Dermis microvascular lymphatic vessel endothelial cell (primary cell): ENCODE measurements at places on chromosomes 2 and 18. TPM values are rescaled to one million over a fixed set of nuclear protein-coding genes. Genes with fewer than 3 reads are reported as not detected.

The FBLN7 gene
- total RNA-seq, result 1.5 and 6.6 TPM in 2 replicates

The SLC30A3 gene
- 6.3 and 15.0 TPM in 2 replicates for total RNA-seq

The SERPINB4 gene
- total RNA-seq, result 0.13 TPM in 1 of 2 replicates, not detected in the other

The PSD4 gene
- total RNA-seq, result 0.39 and 0.51 TPM in 2 replicates

The EVA1A gene
- total RNA-seq, result 40.2 and 52.1 TPM in 2 replicates

The HOXD13 gene
- under 0.01 TPM in 1 of 2 replicates, not detected in the other for total RNA-seq

The SERPINB13 gene
- not detected in 2 replicates for total RNA-seq

The EGR4 gene
- not detected in 2 replicates for total RNA-seq

The DSC3 gene
- under 0.01 TPM in 2 replicates for total RNA-seq

DNA sequence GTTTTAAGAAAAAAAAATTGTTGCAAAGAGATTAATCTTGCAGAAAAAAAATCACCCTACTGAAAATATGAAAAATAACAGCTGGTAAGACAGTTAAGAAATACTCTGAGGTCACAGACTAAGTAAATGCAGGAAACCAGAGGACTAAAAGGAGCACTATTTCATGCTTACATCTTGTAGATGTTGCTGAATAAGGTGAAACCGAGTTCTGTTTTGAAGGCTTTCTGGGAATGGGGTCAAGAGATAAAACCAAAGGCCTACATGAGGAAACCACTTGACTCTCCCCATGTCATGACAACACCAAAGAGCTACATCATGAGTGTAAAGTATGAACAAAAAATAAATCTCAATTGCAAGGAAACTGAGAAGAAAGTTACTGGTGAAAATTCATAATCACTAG is 197.6 kb downstream of the LRP1B start:
- no peak for DNase-seq

GRCh38 chr2:137992039-137992646 is 27.9 kb downstream of the HNMT start:
- DNase-seq, result no peak

GRCh38 chr2:17540093-17540812 is at the start of gene VSNL1:
TSS of gene VSNL1 (plus strand) at chr2:17540696. CDS start at chr2:17592075, 51,379 bp downstream.
- DNase-seq, result peak; percentile 21

GRCh38 chr2:130825231-130825965 is 11.3 kb upstream of the ARHGEF4 start:
- no peak for DNase-seq

DNA sequence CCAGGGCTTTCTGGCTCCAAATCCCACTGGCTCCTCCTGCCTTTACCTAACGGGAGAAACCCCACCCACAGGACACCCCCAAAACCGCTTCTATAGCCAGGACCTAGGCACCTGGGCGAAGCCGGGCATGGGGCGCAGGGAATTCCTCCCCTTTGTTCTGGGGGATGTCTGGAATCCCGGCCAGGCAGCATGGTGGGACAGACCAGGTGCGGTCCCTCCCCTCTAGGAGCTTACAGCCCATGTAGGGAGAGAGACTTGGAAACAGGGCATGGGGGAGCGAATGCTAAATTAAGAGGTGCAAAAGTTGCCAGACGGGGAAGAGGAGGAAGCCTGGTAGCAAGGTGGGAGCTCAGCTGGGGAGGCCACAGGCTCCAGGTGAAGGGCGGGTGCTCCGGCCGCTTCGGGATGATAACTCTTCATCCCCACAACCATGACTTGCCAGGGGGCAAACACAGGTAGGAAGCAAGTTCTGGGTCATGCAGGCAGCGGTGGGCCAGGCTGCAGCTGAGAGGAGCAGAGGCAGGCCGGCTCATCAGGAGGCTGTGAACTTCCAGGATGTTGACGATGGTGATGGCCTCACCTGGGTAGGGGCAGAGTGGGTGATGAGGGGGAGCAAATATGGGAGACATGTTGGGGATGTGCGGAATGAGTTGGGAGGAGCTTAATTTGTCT is 1.3 kb downstream of the TMEM37 start:
- DNase-seq, result no peak

GRCh38 chr18:34495506-34495905 is 214.6 kb upstream of the DTNA start:
- no peak for DNase-seq

- DNase-seq, result no peak
Observed at GRCh38 chr18:69759046-69759445, 188.6 kb downstream of the CD226 start.

GRCh38 chr18:60549338-60549960 is 176.9 kb upstream of the MC4R start:
- peak; percentile 51 for DNase-seq

DNA sequence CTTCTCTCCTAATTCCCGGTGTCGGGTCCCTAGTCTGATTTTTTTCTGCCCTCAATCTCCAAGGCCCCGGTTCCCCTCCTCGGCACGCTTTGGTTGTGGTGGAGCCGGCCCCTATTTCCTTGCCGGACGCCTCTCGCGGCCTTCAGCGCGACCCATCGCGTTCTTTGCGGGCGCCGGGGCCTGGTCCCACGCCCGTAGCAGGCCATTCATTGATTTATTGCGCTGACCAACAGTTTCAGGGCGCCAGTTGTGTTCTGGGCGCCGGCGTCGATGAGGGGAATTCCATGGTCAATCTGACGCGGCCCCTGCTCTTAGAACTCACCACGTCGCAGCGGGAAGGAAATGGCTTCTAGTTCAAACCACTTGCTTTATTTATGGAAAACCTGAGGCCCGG is 396 bp downstream of the CNOT9 start:
- DNase-seq, result peak; percentile 93
